ENCODE measurements at places on chromosomes 1 and 21.
A peak's percentile ranks its signal among the peaks of the same experiment; 100 is the strongest.

- H3K4me1 ChIP-seq = no peaks in the 10 kb centered on the region
- H3K27ac ChIP-seq = no peak overlapping the region
- no peaks in the 10 kb centered on the region for H3K27me3 ChIP-seq
These were observed 93.5 kb downstream of the KIF26B start for GRCh38 chr1:245248231-245248731.

DNA sequence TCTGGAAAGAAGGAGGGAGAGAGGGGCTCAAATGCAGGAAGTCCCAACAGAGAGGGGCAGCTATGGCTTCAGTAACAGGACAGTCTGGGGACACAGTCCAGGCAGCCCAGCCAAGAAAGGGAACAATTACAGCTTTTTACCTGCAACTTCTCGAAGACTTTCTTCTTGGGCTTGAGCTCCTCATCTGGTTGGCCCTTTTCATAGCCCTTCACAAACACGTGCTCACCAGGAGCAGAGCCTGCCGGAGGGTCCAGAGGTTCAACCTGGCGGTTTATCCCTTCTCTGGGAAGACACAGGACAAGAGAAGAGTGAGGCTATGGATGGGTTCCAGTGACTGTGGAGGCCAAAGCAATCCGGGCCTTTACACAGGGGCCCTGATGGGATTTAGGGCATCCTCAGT is 37.9 kb downstream of the YARS1 start:
- H3K27me3 ChIP-seq = no peaks in the 10 kb centered on the region
- H3K4me1 ChIP-seq = peaks cover 18% of the 10 kb centered on the region
- no peak overlapping the region for H3K4me3 ChIP-seq
- no peak for DNase-seq
- peaks cover 72% of the 10 kb centered on the region for H3K36me3 ChIP-seq
- H3K27ac ChIP-seq = no peak overlapping the region

DNA sequence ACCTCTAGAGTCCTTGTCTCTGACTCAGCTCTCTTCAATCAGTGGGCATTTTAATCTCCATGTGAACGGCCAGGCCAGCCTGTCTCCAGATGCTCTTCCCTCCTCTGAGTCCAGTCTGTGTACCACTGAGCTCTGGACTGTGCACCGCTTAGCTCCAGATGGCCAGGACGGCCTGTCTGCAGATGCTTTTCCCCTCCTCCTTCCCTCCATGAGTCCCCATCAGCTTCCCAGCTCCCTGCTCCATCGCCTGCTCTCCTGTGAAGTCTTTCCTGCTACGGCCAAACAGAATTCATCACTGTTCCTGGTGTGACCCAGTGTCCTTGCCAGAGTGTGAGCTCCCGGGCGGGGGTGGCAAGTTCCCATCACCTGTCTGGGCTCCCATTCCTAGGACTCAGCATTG is 42.0 kb downstream of the STUM start:
- H3K4me3 ChIP-seq = no peak overlapping the region
- H3K27ac ChIP-seq = no peak overlapping the region
- H3K36me3 ChIP-seq = no peaks in the 10 kb centered on the region
- H3K4me1 ChIP-seq = no peaks in the 10 kb centered on the region
- H3K27me3 ChIP-seq = peaks cover 14% of the 10 kb centered on the region

GRCh38 chr1:34847094-34847493 is 12.5 kb downstream of the SMIM12 start:
- H3K27me3 ChIP-seq = no peaks in the 10 kb centered on the region
- H3K36me3 ChIP-seq = peaks cover 18% of the 10 kb centered on the region
- no peak overlapping the region for H3K4me3 ChIP-seq
- no peak for DNase-seq
- H3K4me1 ChIP-seq = peaks cover 10% of the 10 kb centered on the region

DNA sequence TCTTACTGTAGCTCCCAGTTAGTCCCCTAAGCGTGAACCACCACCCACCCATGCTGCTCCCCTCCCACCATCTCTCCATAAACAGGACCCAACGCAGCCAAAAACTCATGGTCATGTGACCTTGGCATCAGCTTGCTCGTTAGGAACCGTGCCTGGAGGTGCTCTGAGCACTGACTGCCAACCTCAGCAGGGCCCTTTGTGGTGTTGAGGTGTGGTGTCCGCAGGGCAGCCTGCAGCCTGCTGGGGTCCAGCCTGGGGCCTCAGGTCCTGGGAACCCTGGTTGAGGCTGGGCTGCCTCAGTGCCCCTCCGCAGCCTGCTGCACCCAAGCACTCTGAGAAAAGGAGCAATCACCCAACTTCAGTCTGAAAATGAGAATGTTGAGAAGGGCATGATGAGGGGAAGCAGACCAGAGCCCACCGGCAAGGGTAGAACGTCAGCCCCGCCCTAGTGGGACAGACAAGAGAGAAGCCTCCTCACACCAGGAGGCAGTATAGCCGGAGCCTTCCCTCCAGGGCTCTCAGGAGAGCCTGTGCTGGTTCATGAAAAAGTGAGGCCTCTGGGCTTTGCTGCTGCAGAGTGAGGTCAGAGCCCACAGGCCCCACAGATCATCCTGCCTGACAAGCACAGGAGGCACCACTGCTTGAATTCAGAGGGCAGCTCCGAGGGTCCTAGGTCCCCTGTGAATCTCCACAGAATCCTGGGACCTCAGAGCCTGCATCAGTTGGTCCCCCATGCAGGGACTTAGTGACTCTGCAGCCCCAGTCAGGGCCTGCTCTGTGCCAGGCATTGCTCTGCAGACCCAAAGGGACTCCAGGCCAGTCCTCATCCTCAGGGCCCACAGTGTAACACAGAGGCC is 4.9 kb upstream of the COL6A2 start:
- H3K27ac ChIP-seq = no peak overlapping the region
- no peaks in the 10 kb centered on the region for H3K36me3 ChIP-seq
- no peak overlapping the region for H3K4me3 ChIP-seq
- peak; percentile 4 for DNase-seq
- H3K27me3 ChIP-seq = peaks cover 9% of the 10 kb centered on the region

GRCh38 chr1:15836772-15837669 is 10.5 kb upstream of the SPEN start:
- H3K27ac ChIP-seq = peak overlapping the region; percentile 94
- H3K4me1 ChIP-seq = peaks cover 25% of the 10 kb centered on the region
- H3K36me3 ChIP-seq = peaks cover 7% of the 10 kb centered on the region

GRCh38 chr1:10128101-10128765 is 82.1 kb upstream of the KIF1B start:
- peaks cover 22% of the 10 kb centered on the region for H3K36me3 ChIP-seq
- DNase-seq = no peak
- no peak overlapping the region for H3K27ac ChIP-seq
- H3K27me3 ChIP-seq = no peaks in the 10 kb centered on the region
- no peak overlapping the region for H3K4me3 ChIP-seq

- no peaks in the 10 kb centered on the region for H3K36me3 ChIP-seq
- peaks cover 2% of the 10 kb centered on the region for H3K27me3 ChIP-seq
- H3K4me1 ChIP-seq = no peaks in the 10 kb centered on the region
- DNase-seq = no peak
- H3K4me3 ChIP-seq = no peak overlapping the region
- H3K27ac ChIP-seq = no peak overlapping the region
These were observed 254.0 kb downstream of the MATN1 start for GRCh38 chr1:30469426-30469825.

DNA sequence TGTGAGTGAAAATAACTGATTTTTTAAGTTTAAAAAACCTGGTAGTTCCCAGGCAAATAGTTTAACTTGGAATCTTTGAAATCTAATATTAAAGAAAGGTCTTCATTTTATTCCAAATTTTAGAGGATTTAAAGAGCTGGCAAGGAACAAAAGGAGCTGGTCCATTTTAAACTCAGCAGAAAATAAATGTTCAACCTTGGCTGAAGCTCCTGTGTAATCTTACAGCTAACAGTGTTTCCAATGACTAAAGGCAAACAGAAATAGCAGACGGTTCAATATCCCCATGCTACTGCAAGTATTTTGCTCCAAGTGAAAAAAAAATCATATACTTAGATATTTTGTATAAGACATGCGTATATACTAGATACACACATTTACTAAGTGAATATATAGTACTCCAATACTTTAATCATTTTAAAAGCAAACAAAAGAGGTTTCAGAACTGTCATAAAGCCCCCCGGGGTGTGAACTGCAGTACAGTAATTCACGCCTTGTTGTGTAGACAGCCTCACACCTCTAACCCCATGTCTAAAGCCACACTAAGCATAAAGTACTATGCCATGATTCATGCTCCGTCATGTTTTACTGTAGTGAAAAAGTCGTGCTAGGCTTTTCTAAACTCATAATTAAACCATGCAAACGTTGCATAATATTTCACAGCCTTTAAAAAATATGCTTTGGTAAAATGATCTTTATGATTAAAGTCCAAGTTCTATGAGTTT is 132.2 kb downstream of the CLIC6 start:
- H3K27me3 ChIP-seq = no peaks in the 10 kb centered on the region
- H3K36me3 ChIP-seq = peaks cover 67% of the 10 kb centered on the region
- H3K4me3 ChIP-seq = no peak overlapping the region
- no peak overlapping the region for H3K27ac ChIP-seq
- peaks cover 33% of the 10 kb centered on the region for H3K4me1 ChIP-seq

GRCh38 chr1:192954705-192955265 is 104.4 kb downstream of the UCHL5 start:
- DNase-seq = no peak
- no peak overlapping the region for H3K4me3 ChIP-seq
- peaks cover 2% of the 10 kb centered on the region for H3K4me1 ChIP-seq
- no peaks in the 10 kb centered on the region for H3K36me3 ChIP-seq
- H3K27ac ChIP-seq = no peak overlapping the region

- H3K27ac ChIP-seq = no peak overlapping the region
- no peak for DNase-seq
- H3K36me3 ChIP-seq = no peaks in the 10 kb centered on the region
- H3K4me1 ChIP-seq = no peaks in the 10 kb centered on the region
- H3K4me3 ChIP-seq = no peak overlapping the region
- no peaks in the 10 kb centered on the region for H3K27me3 ChIP-seq
These were observed 51.6 kb downstream of the GRIK3 start for GRCh38 chr1:36982709-36983108.

DNA sequence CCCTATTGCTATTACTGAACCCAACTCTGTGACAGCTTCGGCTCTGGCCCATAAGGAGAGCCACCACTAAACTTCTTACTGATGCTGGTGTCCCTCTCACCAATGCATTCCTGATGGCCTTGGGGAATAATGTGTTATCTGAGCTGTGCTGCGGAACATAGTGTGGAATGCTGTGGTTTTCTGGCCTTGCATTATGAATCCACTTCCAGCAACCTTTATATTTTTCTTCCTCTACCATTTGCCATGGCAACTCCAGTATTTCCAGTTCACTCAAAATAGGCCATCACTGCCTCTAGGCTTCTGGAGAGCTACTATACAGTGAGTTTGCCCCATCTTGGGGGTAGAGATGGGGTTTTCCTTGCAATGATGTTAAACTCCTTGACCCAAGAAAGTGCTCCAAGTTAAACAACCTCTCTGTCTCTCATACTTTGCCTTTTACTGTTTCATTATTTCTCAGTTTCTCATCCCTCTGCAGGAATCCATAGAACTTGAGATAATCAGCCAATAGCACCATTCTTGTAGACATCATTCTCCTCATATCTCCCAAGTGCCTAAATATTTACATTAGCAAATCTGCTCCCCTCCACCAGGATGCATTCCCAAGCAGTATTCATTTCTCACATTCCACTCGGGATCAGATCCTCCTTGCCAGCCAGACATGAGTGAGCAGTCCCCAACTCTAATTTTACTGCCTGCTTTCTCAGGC is 11.1 kb upstream of the RAVER2 start:
- no peak overlapping the region for H3K27ac ChIP-seq
- no peaks in the 10 kb centered on the region for H3K4me1 ChIP-seq
- H3K36me3 ChIP-seq = no peaks in the 10 kb centered on the region
- peaks cover 2% of the 10 kb centered on the region for H3K27me3 ChIP-seq

- no peaks in the 10 kb centered on the region for H3K36me3 ChIP-seq
- DNase-seq = no peak
- H3K4me3 ChIP-seq = no peak overlapping the region
- H3K4me1 ChIP-seq = no peaks in the 10 kb centered on the region
These were observed 29.9 kb upstream of the ACTL8 start for GRCh38 chr1:17725084-17725719.

DNA sequence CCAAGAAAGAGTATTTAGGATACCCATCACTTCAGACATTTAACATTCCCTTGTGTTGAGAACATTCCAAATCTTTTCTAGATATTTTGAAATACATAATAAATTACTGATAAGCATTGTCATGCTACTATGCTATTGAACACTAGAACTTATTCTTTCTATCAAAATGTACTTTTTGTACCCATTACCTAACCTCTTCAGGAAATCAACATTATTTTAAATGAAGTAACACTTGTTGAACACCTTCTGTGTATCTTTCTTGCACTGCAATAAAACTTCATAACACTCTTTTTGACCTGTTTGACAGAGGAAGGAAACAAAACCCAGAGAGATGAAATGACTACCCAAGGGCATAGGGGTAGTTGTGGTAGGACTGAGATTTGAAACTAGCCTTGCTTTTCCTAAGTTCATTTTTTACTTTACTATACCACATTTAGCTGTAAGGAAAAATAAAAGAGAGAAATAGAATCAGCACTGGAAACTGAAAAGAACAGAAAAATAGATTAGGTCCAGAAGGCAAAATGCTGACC is 99.4 kb downstream of the UCHL5 start:
- no peaks in the 10 kb centered on the region for H3K27me3 ChIP-seq
- H3K4me1 ChIP-seq = peaks cover 7% of the 10 kb centered on the region
- H3K4me3 ChIP-seq = no peak overlapping the region

DNA sequence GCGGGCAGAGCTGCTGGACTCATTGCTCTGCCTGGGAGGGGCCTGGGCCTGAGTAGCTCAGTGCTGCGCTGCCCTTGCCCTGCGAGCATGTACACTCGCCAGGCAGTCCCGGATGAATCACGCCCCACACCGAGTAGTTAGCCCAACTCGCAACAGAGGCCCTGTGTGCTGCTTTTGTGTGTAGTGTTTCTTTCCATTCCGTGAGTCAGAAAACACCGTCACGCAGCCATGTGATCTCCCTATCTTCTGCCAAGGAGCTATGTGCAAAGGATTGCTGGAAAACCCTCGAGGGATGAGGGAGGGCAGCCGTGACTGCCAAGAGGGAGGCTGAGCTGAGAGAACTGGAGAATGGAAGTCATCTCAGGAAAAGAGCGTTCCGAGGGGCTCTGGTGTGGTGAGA is 37.3 kb downstream of the NENF start:
- peaks cover 7% of the 10 kb centered on the region for H3K4me1 ChIP-seq
- no peaks in the 10 kb centered on the region for H3K27me3 ChIP-seq
- no peaks in the 10 kb centered on the region for H3K36me3 ChIP-seq
- no peak overlapping the region for H3K4me3 ChIP-seq
- DNase-seq = no peak
- H3K27ac ChIP-seq = no peak overlapping the region

GRCh38 chr1:85303440-85304162 is 27.2 kb upstream of the BCL10 start:
- H3K4me1 ChIP-seq = peaks cover 7% of the 10 kb centered on the region
- DNase-seq = no peak
- H3K4me3 ChIP-seq = no peak overlapping the region
- no peak overlapping the region for H3K27ac ChIP-seq

- H3K36me3 ChIP-seq = peaks cover 30% of the 10 kb centered on the region
- no peak overlapping the region for H3K4me3 ChIP-seq
- peaks cover 29% of the 10 kb centered on the region for H3K4me1 ChIP-seq
These were observed 3.8 kb downstream of the ZNF672 start for GRCh38 chr1:248841702-248842395.

- peaks cover 37% of the 10 kb centered on the region for H3K4me1 ChIP-seq
- H3K36me3 ChIP-seq = no peaks in the 10 kb centered on the region
- peak overlapping the region; percentile 91 for H3K27ac ChIP-seq
- no peaks in the 10 kb centered on the region for H3K27me3 ChIP-seq
These were observed 53.4 kb downstream of the TOMM20 start for GRCh38 chr1:235075048-235075776.

- no peaks in the 10 kb centered on the region for H3K36me3 ChIP-seq
- DNase-seq = no peak
- H3K27ac ChIP-seq = no peak overlapping the region
- H3K27me3 ChIP-seq = peaks cover 9% of the 10 kb centered on the region
These were observed 4.4 kb downstream of the SELENON start for GRCh38 chr1:25804244-25804963.

Data from activated CD4-positive, alpha-beta memory T cell treated with anti-CD3 and anti-CD28 coated beads, Interleukin-2, amount 10 ng/mL, durations not matched to agents 7 days and 5 days (primary cell).